ENCODE measurements at places on chromosomes 16 and 17.

DNA sequence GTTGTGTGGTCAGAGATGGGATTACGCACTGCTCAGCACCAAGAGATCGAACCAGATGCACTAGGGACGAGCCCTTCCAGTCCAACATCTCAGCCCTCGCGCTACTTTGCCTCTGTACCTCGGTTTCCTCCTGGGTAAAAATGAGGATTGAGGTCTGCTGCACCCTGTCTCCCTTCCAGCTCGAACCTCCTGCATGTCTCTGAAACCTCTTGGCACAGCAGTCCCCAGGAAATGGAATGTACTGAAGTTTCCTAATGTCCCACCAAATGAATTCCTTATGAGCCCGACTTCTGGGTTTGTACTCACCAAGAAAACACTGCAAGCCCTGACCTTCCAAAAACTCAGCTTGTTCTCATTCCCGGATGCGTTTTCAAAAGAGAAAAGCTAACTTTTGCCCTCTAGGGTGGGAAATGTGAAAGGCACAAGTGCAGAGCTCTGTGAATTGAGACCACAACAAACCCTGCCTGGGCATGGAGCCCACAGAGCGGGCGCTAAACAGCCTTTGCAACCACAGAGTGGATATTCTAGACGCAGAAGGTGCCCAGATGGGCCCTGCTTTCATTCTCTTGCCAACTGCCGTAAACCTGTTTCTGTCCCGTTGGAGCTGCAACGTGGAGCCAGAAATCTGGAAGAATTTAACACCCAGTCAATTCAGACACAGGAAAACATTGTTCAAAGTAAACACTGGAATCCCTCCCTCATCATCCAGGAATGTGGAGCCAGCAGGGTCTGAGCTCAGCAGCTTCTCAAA is 10.3 kb downstream of the CDRT4 start:
- H3K36me3 ChIP-seq, result peaks cover 37% of the 10 kb centered on the region
- H3K27me3 ChIP-seq, result no peaks in the 10 kb centered on the region
- no peak overlapping the region for H3K4me3 ChIP-seq

DNA sequence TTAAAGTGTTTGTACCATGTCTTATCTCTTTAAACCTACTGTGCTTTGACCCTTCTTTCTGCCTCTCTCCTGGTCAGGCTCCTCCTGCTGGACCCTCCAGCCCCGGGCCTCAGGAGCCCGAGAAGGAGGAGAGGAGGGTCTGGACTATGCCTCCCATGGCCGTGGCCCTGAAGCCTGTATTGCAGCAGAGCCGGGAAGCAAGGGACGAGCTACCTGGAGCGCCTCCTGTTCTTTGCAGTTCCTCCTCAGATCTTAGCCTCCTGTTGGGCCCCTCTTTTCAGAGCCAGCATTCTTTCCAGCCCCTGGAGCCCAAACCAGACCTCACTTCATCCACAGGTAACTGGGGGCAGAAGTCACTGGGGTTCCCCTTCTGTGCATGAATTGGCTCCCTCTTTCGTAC is 13.6 kb downstream of the CNTROB start:
- no peak overlapping the region for H3K4me3 ChIP-seq
- ATAC-seq, result no peak
- H3K27me3 ChIP-seq, result no peaks in the 10 kb centered on the region
- no peaks in the 10 kb centered on the region for H3K4me1 ChIP-seq
- no peak overlapping the region for H3K27ac ChIP-seq

GRCh38 chr17:82848022-82848592 is 8.3 kb upstream of the ZNF750 start:
- no peaks in the 10 kb centered on the region for H3K27me3 ChIP-seq
- no peak overlapping the region for H3K4me3 ChIP-seq
- peaks cover 30% of the 10 kb centered on the region for H3K36me3 ChIP-seq
- no peak for ATAC-seq

DNA sequence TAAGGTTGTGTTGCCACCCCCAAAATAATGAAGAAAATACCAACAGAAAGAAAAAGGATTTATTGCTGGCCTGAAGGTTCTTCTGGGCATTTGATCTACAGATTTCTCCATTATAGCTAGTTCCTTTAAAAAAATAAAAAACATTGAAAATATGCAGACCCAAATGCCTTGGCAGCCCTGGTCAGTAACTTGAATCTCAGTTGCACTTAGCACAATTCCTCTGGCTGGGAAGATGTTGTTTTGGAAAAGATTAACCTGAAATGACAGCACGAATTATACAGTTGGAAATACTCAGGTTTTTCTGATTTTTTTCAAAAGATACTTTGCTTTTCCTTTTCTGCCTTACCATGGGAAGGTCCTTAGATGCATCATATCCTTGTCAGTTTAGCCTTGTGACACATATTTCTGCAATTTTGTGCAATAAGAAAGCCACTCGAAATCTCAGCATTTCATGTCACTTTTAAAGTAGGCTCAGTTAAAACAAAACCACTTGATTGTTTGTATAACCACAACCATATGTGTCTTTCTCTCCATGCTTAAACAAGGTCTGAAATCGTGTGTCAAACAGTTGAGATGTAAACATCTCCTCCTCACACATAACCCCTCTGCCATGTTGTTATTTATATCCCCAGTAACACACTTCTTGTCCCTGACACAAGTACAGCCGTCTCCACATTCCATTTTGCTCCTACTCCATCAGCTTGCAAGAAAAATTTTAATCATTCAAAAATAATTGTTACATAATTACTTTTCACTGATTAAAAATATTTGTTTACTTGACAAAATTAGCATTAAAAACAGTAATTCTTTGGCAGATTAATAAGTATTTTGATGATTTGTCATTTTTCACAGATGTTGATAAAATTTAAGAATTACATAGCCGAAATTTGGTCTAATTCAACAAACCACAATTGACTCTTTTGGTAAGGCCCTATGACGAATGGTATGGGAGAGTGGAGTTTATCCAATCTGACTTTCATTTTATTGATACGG is 61.1 kb downstream of the SIAH1 start:
- no peak overlapping the region for H3K4me3 ChIP-seq
- no peak for ATAC-seq
- H3K4me1 ChIP-seq, result no peaks in the 10 kb centered on the region

DNA sequence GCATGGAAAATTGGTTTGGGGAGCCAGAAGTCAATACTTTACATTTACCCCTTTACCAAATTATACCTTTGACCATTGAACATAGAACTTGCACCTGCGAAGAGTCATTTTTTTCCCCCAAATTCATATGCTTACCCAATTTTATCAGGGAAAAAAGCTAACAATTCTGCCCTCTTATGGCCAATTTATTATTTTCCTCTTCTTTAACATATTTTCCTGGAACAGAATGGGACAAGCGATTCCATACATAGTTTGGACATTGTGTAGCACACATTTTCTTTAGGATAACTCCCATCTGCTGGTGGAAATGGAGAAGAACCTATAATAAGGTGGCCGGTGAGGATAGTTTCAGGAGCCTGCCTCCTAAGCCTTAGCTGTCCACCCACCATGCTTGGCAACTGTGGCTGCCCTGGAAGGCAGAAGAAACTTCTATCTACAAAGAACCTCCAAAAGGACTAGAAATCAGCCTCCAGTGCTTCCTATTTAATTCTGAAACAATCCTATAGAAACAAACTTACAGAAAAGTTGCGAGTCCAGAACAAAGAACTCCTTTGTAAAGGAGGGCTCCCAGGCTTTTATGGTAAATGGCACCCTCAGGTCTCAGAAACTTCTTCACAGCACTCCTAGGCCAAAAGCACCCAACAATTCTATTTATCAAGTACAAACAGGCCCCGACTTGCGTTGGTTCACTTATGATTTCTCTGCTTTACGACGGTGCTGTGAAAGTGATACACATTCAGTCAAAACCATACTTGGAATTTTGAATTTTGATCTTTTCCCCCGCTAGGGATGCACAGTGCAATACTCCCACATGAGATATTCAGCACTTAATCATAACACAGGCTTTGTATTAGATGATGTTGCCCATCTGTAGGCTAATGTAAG is 64.1 kb upstream of the CACNG4 start:
- H3K4me1 ChIP-seq, result peaks cover 6% of the 10 kb centered on the region
- H3K27me3 ChIP-seq, result peaks cover 10% of the 10 kb centered on the region
- no peak for ATAC-seq
- no peaks in the 10 kb centered on the region for H3K36me3 ChIP-seq
- H3K4me3 ChIP-seq, result no peak overlapping the region

DNA sequence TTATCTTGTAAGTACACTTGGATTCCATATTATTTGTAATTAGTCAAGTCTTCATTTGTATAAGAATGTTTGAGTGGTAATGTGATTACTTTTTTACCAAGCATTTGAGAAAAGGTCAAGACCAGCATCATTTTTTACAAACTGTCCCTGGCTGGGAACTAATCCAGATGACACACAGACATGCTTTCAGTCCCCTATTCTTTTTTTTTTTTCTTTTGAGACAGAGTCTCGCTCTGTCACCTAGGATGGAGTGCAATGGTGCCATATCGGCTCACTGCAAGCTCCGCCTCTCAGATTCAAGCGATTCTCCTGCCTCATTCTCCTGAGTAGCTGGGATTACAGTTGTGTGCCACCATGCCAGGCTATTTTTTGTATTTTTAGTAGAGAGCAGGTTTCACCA is 4.5 kb downstream of the DERL2 start:
- H3K27me3 ChIP-seq, result no peaks in the 10 kb centered on the region
- peaks cover 60% of the 10 kb centered on the region for H3K36me3 ChIP-seq
- H3K4me1 ChIP-seq, result peaks cover 27% of the 10 kb centered on the region
- ATAC-seq, result no peak
- no peak overlapping the region for H3K4me3 ChIP-seq
- no peak overlapping the region for H3K27ac ChIP-seq
